ENCODE measurements at places on chromosomes 1 and 21.

GRCh38 chr21:45513741-45514310, 28.4 kb downstream of the SLC19A1 start:
- DNase-seq, result no peak

GRCh38 chr1:102897557-102897956, 210.8 kb downstream of the COL11A1 start:
- peak; percentile 80 for DNase-seq

GRCh38 chr1:107276247-107276646, 135.4 kb downstream of the NTNG1 start:
- DNase-seq, result no peak

DNA sequence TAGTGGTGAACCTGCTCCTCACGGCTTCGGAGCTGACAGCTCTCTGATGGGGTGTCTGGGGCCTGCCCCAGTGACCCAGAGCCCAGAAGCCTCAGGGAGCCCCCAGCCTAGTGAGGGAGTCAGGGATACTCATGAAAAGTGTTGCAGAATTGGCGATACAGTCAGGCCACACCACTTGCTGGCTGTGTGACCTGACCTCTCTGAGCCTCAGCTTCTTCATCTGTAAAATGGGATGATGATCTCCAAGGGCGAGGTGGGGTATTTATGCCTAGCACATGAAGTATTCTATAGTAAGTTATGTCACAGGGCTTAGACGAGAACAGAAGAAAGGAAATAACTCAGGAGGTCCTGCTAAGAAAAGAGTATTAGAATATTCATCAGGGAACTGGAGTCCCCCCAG, 1.6 kb downstream of the TMEM51 start:
- DNase-seq, result no peak

DNA sequence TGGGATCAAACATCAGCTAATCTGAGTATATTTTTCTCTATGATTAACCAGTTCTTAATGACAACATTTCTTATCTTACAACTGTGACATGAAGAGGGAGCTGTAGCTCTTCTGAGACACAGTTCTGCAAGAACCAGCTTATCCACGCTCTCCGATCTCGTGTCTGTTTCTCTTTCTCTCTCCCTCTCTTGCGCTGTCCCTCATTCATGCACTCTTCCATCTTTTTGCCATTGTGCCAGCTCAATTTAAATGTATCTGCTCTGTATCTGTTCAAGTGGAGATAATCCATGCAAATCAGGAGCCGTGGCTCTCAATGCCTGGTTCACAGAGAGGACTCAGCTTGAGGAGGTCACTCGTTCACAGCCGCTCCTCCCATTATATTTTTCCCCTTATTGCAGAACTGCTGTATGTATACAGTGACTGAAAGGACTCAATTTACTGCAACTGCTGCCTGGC, 494.7 kb upstream of the ADGRL2 start:
- DNase-seq, result peak; percentile 59

GRCh38 chr1:37372302-37372701, 102.1 kb upstream of the ZC3H12A start:
- no peak for DNase-seq

- DNase-seq, result no peak
Observed at GRCh38 chr1:171139890-171140289, 45.2 kb upstream of the FMO2 start.

DNA sequence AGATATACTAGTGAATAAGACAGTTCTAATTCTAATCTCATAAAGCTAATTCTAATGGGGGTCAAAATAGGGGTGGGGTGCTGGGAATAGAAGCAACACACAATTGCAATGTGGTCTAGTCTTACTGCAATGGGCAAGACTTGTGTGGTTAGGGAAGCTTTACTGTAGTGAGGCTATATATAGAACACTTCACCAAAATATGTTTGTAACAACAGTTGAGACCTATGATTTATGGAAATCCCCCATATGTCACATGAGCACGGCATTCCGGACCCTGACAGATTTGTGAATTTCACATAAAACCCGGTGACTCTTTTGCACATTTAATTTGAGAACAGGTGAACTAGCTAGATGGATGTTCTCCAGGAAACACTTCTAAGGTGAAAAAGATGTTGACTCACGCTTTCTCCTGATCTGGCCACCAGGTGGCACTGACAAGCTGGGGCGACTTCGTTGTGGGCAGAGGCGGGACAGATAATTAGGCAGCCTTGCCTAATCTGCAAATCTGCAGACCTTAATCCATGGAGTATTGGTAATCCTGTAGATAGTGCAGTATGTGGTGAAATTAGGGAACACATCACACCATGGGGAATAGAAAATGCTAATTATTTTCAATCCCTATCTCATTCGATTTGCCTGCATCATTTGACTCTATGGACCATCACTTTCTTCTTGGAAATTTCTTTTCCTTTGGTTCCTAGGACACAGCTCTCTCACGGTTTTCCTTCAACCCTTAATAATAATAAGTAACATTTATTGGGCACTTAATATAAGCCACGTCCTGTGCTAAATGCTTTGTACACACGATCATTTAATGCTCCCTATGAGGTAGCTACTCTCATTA, 37.7 kb downstream of the KIAA0040 start:
- DNase-seq, result peak; percentile 72

DNA sequence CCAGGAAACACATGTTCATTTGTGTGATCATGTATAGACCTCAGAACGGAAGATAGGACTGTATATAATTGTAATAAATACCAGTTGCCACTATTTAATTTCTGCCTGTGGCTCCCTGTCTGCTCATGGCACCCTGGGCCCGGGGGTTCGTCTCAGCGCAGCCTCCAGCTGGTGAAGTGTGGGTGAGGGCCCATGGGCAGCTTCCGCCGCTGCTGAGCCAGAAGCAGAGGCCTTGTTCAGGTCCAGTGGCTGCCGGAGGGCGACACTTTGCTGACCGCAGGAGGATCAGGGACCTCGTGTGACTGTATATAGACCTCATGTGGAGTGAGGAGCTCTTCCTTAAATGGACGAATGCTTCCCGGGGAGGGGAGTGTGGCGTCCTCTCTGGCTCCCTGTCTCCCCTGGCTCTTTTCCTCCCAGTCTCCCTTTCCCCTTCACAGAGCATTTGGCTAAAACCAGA, 155.9 kb downstream of the PEX14 start:
- no peak for DNase-seq

GRCh38 chr1:56284928-56285327, 294.4 kb downstream of the PLPP3 start:
- peak; percentile 72 for DNase-seq

DNA sequence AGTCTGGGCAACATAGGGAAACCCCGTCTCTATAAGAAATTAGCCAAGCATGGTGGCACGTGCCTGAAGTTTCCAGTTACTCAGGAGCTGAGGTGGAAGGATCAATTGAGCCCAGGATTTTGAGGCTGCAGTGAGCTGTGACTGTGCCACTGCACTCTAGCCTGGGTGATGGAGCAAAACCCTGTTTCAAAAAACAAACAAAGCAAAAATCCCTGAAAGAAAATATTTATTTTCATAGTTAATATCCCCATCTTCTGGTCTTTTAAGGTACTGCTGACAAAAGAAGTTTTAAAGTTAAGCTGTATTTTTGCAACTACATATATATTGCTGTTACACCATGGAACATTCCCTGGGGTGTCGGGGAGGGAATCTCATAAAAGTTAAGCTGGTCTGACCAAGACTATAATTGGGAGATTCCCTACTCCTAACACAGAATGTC, 26.0 kb downstream of the VAMP4 start:
- peak; percentile 35 for DNase-seq

- DNase-seq, result no peak
Observed at GRCh38 chr21:16457498-16457897, 727.7 kb downstream of the USP25 start.

GRCh38 chr1:53025034-53025768, 36.8 kb upstream of the PODN start:
- peak; percentile 28 for DNase-seq

GRCh38 chr1:9425859-9426258, 113.4 kb upstream of the SLC25A33 start:
- DNase-seq, result no peak

DNA sequence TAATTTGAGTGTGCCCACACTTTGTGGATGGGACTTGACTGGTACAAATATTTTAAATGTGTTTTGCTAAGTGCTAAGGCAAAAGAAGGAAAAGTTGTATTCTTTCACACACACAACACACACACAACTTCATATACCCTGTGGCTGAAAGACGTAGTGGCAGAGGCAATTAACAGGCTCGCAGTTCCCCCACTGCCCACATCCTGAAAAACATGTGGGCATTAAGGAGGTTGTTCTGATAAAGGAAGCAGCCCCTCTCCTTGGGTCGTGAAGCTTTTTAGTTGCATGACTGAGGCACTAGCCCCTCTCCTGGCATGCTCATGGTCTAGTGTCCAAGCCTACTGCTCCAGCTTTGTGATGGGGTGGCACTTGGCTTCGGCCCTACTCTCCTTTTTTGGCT, 14.3 kb upstream of the ADAM30 start:
- no peak for DNase-seq

- DNase-seq, result no peak
Observed at GRCh38 chr1:173112129-173112528, 61.4 kb upstream of the TNFSF18 start.

GRCh38 chr1:6459850-6460265, 6.1 kb downstream of the TNFRSF25 start:
- DNase-seq, result peak; percentile 43

DNA sequence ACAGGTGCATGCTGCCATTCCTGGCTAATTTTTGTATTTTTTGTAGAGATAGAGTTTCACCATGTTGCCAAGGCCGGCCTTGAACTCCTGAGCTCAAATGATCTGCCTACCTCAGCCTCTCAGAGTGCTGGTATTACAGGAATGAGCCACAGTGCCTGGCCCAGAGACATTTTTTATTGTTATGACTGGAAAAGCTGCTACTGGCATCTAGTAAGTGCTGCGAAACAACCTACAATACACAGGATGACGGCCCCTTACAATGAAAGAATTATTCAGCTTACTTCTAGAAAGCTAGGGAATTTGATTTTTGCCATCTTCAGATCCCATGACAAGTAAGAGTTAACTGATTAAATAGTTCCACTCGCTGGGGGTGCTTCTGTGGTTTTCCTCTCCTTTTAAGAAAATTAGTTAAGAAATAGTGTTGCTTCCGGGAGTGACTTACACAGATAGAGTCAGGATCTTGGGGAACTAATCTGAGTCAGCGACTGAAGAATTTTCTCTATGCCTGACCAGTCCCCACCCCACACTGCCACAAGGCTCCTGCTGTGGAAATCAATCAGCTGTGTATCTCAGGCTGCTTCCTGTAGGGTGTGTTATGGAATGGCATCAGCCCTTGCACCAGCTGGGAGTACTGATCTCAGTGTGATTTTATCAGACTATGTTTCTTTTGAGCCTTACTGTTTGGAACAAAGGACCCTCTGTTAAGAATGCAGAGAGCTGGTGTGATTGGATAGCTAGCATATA, 93.0 kb upstream of the BMP8A start:
- DNase-seq, result peak; percentile 97

DNA sequence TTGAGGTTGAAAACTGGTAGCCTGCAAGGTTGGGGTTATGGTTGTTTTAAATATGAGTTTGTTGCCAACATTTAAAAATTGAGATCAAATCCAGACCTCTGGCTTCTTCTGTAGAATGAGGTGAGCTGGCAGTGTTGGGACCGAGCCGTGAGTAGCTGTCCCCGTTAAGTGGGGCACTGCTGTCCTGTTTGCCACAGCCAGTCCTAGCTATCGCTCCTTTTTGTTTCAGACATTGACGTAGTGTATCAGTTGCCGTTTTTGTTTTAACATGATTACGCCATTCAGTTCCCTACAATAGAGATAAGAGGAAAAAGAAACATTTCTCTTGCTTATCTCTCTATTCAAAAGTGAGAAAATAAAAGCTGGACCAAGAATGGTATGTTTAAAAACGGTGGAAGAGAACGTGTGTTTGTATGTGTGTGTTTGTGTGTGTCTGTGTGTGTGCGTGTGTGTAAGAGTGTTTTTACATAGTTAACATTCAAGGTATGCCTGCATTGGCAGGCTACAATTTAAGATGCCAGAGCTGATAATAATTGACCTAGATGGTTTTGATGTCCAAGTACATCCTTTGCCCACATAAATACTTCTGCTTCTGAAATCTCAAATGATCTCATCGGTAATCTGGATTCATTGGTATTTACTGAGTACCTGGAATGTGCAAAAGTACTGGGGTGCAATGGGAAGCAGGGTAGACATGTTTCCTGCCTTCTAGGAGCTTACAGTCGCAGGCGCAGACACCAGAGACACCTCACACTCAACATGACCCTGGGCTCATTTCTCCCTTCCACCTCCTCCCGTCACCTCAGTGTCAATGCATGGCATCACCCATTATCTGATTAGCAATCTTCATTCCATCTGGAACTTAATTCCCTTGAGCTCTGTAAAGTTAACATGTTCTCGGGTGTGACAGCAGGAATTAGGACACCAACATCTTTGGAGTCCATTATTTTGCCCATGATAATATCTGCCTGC, 65.8 kb downstream of the HUNK start:
- no peak for DNase-seq

DNA sequence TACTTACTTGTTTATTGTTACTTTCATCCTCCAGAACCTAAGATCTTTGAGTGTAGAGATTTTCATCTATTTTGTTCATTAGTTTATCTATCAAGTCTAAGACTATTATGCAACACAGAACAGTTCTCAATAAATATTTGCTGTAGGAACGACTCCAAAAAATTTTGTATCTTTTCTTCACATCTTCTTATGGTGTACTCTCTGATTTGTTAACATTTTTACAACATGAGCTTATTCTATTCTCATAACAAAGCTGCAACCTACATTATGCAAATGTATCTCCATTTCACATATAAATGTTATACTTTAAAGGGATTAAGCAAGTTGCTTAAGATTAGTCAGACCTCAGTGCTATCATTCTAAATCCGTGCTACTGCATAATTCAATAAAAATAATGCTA, 514.2 kb upstream of the ZP4 start:
- no peak for DNase-seq

DNA sequence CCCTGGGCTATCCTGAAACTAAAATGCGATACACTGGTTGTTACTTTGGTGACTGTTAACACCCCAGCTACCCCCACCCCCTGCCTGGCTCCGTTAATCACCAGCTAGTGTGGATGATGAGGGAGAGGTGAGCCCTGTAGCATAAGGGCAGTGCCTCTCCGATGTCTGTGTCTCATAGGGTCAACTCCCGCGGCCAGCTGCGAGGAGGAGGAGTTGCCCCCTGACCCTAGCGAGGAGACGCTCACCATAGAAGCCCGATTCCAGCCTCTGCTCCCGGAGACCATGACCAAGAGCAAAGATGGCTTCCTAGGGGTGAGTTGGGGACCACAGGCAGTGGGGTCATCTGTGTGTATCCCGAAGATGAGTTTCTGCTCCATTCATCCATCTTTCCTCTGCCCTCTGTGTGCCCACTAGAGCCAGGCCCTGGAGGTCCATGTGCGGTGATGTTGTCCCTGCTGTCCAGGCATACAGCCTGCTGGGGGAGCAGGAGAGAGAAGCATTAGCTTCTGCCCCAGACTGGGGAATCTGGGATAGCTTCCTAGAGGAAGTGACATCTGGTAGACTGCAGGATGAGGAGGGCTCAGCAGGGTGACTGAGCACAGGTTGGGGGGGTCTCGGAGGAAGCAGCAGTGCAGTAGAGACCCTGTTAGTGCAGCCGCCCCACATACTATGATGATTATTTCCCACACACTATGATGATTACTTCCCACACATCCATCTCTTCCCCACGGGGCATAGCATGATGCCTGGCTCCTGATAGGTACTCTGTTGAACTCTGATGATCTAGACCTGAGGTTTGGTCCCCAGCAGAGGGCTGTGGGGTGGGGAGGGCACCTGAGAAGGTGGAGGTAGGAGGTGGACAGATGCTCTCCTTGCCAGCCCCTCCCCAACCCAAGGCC, 5.2 kb downstream of the SELENON start:
- DNase-seq, result no peak

Data from astrocyte of the hippocampus (primary cell).